ENCODE measurements at places on chromosomes 2 and 18.

GRCh38 chr18:24992491-24992890 lies 359.5 kb downstream of the ZNF521 start:
- no peak for DNase-seq

- DNase-seq, result no peak
Measured at GRCh38 chr18:50638016-50638883, 78.4 kb downstream of the MAPK4 start.

- DNase-seq, result no peak
Measured at GRCh38 chr2:6924924-6925409, 7.8 kb downstream of the RNF144A start.

DNA sequence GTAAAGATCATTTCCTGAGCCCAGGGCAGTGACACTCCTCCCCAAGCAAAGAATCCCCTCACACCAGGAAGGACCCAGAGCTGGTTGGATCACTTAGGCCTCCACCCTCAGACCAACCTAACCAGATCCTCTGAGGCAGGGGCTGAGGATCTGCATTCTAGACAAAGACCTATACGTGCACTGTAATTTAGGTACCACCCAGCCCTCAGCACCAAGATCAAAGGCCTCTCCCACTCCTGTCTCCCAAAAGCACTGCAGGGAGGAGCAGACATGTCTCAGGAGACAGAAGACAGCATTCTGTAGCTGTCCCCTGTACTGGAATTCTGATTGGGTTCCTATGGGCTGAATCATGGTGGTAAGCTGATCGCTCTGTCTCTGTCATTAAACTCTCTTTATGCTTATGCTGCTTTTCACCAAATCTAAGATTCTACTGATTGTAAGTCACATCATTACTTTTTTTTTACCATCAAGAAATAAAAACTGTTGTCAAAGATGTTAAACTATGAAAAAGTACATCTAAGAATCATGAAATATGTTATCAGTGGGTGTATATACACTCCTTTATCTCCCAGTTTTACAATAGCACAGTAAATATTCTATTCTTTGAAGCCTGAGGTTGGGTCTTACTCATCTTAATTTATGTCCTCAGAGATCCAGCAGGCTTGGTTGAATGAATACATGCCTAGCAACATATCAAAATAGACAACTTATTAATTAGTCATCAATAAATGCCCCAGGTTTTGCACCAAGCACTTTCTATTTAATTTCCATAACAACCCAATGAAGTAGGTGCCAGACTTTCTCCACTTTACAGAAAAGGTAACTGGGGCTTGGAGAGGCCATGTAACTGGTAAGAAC lies 28.3 kb downstream of the MCFD2 start:
- no peak for DNase-seq

GRCh38 chr2:102455061-102455670 lies 17.9 kb upstream of the SLC9A4 start:
- DNase-seq, result no peak

- no peak for DNase-seq
Measured at GRCh38 chr2:53127061-53127650, 640.4 kb upstream of the CHAC2 start.

DNA sequence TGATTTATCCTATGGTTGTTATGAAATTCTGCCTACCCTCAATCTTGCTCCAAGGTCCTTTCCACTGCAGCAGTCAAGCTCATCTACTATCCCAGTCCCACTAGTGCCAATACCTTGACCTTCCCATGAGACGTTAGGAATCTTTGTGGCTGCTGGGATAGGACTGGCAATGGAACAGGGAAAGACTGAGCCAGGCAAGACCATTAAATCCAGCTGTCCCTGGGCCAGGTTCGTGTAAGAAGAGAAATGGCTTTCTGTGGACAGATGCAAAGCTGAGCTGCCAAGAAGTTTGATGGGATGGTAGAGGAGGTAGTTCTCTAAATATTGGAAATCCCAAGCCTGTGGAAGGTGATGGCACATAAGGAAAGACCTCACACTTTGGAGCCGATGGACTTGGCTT lies 50.1 kb upstream of the TMEM17 start:
- no peak for DNase-seq

- DNase-seq, result no peak
Measured at GRCh38 chr2:75609937-75610508, 36.6 kb upstream of the MRPL19 start.

DNA sequence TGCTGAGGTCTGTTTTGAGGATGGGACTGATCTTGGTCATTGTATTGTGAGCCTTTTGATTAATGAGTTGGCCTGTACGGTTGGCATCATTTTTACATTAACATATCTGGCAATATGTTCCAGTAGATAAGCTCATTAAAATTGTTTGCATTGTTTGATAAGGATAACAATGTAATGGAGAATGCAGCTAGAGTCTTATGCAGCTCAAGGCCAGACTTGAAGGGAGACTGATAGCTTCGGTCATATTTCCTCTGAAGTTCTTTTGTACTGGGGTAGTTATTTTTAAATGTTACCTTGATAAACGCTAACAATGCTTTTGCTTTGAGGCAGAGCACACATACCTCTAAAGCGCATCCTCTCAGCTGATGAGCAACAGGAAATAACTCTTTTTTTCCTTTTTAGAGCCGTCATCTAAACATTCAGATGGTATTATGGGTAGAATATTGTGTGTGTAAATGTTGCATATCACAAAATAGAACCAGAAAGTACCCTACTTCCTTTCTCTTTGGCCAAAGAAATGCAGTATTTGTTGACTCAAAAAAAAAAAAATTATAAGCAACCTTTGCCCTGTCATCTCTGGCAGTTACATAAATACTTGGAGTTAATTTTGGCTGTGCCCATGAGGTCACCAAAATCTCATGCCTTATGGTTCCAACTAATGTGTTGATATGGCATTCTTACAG lies 1.3 kb downstream of the MAPRE2 start:
- no peak for DNase-seq

DNA sequence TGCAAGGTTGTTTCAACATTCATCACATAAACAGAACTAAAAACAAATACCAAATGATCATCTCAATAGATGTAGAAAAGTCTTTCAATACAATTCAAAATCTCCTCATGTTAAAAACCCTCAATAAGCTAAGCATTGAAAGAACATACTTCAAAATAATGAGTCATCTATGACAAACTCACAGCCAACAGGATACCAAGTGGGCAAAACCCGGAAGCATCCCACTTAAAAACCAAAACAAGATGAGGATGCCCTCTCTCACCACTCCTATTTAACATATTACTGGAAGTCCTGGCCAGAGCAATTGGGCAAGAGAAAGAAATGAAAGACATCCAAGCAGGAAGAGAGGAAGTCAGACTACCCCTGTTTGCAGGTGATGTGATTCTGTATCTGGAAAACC lies 992.2 kb upstream of the PIK3C3 start:
- DNase-seq, result no peak

- DNase-seq, result no peak
Measured at GRCh38 chr2:233339427-233339826, 14.9 kb upstream of the DGKD start.

GRCh38 chr2:159728629-159729028 lies 16.3 kb downstream of the MARCHF7 start:
- no peak for DNase-seq

DNA sequence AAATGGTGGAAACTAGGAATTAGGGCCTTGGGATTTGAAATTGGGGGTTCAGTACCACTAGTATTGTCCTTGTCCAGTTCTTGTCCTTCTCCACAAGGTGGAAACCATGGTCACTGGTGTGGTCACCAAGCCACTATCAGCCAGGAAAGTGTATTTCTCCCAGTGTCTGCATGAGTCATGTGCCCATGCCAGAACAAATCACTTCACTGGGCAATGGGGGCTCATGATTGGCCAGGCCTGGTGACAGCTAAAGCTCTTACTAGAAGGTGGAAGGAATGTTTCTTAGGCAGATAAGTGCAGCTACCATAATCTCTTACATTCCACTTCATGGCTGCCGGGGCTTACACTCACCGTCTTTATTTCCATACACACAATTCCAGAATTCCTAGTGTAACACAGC lies 124.8 kb upstream of the TACR1 start:
- no peak for DNase-seq

DNA sequence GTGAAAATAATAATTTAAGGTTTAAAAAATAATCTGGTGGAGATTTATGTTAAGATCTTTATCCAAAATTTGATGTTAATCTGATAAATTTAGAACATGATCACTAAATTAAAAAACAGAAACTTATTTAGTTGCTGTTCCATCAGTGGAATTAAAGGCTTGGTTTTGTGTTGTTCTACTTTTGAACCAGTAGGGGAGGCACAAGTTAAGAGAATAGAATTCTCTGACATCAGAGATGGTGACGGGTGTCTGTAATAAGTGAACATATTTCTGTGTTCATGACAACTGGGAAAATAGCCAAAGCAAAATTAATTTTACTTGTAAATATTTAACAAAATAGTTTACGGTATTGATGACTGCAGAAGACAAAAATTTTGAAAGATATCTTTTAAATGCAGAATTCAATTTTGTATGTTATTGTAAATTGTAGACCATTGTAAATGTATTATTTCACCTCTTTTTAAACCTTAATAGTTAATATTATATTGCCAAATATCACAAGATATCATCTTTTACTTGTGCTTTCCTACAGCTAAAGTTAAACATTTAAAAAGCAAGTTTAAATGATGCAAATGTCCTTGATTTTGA lies 106.0 kb downstream of the UBR3 start:
- DNase-seq, result no peak

- DNase-seq, result peak; percentile 95
Measured at GRCh38 chr2:219530048-219530963, 13.3 kb downstream of the CHPF start.

DNA sequence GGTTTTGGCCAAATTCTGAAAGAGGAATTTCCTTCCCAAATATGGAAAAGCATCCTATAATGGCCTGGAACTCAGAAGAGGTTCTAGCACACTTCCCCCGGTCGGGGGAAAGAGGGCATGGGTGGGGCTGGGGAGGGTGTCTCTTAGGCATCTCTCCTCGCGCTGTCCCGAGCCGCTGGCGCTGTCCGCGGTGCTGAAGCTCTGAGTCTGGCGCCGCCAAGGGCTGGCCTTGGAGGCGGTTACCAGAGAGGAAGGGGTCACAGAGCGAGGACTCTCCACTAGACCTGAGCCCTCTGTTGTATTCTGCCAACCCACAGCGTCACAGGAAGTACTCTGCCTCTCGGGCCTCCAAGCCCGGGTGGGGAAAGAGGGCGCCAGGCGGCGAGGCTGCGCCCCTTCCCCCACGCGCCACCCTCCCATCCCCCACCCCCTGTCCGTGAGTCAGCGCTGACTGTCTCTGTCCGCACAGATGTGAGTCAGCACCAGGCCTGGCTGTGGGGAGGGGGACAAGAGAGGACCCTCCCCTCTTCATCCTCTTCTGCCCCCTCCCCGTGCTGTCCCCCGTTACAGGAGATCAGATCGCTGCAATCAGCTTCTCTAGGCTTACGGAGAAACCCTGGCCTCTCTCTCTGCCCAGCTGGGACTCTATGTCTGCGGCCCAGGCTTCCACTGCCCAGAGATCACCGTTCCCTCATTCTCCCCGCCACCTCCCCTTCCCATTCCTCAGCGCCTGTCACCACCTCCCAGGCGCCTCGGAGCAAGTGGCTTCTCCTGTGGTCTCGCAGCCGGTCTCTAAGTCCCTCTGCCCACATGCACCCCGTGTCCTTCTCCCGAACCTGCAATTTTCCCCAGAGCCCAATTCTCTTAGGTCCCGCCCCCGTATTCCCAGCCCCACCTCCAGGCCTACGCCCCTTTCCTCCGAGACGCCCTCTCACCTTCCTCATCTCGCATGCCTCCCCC lies 779 bp downstream of the PTPRN start:
- no peak for DNase-seq

DNA sequence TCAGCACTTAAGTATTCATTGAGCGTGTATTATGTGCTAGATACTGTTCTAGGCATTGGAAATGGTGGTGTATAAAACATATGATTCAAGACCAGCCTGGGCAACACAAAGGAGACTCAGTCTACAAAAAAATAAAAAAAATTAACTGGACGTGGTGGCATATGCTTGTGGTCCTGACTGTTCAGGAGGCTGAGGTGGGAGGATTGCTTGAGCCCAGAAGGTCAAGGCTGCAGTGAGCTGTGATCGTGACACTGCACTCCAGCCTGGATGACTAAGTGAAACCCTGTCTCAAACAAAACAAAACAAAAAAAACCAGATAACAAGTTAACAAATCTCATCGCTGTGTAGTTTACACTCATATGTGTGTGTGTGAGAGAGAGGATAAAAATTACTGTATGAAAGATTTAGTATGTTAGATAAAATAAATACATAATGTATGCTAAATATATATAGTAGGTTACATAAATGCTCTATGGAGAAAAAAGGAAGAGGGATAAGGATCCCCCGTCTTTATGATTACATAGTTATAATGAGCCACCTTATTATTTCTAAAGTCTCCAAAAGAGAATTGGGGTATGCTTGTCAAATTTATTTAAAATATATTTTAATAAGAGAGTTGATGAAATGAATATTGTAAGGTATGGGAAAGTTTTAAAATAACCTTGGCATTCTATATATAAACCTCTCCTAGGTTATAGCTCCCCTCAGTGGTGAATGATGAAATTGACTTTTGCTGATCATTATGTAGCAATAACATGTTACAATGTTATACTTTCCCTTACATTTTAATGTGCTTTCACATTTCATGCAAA lies 69.2 kb downstream of the EHBP1 start:
- DNase-seq, result no peak

GRCh38 chr2:175964195-175964594 lies 37.9 kb downstream of the LNPK start:
- no peak for DNase-seq

GRCh38 chr2:16258350-16258749 lies 318.0 kb downstream of the MYCN start:
- no peak for DNase-seq

GRCh38 chr2:7924023-7924762 lies 757.7 kb upstream of the ID2 start:
- no peak for DNase-seq
